Vagina (tissue), 2 donors: ENCODE measurements at places on chromosomes 1 and 21. TPM values are rescaled to one million over a fixed set of nuclear protein-coding genes. Genes with fewer than 3 reads are reported as not detected.

GRCh38 chr1:74592580-74593355 lies 80.4 kb upstream of the LRRC53 start:
- no peak for DNase-seq

DNA sequence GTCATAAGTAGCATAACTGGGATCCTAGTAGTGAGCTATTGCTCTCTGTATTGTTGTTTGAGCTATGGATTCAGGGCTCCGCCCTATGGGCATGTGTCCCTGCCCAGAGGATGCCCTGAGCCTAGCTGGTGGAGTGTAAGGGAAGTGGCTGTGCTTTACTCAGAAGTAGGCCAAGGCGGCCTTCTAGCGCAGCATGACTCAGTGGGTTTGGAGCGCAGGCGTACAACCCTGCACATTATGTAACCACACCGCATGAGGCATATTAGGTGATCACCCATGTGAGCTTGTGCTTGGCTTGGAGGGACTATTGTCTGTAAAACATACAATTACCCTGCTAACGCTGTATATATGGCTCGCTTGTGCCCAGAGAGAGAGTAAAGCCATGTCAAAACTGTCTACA lies 11.1 kb upstream of the UBE2U start:
- no peak for DNase-seq

ADAMTS4 gene
- total RNA-seq: 78.3 TPM

VPS13D gene
- total RNA-seq: 88.9 TPM

EPHA8 gene
- not detected for total RNA-seq

DNA sequence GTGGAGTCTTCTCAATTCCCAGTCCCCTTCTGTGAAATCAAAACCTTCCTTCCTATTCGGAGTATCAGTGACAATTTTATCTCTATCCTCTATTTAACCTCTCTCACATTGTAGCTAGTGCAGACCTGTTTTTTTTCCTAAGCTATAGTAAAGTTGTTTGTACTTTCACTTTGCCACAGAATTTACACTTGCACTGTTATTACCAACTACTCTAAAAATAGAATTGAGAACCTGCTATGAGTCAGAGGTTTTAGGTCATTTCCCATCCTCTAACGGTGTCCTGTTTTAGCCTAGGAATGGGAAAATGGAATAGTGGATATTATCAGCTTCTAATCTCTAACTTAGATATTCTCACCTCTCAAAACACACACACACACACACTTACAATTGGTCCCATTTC lies 862.7 kb downstream of the NCAM2 start:
- DNase-seq: no peak
